ENCODE measurements at places on chromosomes 1 and 21. TPM values are rescaled to one million over a fixed set of nuclear protein-coding genes. Genes with fewer than 3 reads are reported as not detected.

Gene ESPN
- total RNA-seq: not detected

Gene CD52
- 769 TPM for total RNA-seq

Gene GFI1
- total RNA-seq: 1.1 TPM

Gene MAP3K21
- 1.8 TPM for total RNA-seq

Gene PLA2G2F
- not detected for total RNA-seq

Gene MMEL1
- not detected for total RNA-seq

Gene ATP6V1G3
- not detected for total RNA-seq
